CD4-positive, alpha-beta T cell treated with Interferon alpha-2 for 1 hour (primary cell): ENCODE measurements at places on chromosomes 3 and 15.

GRCh38 chr3:160435747-160436146 is 13.8 kb downstream of the TRIM59 start:
- no peak for DNase-seq

- DNase-seq, result no peak
Measured at GRCh38 chr15:57740048-57740447, 33.5 kb downstream of the POLR2M start.

DNA sequence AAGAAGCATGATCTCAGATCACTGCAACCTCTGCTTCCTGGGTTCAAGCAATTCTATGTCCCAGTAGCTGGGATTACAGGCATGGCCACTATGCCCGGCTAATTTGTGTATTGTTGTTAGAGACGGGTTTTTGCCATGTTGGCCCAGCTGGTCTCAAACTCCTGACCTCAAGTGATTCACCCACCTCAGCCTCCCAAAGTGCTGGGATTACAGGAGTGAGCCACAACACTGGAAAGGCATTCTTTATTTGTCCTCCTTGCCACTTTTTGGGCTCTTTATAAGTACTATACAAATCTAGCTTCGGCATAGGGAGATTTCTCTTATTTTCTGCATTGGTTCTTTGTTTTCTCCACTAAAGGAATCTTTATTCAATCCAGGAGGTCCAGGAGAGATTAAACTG is 18.6 kb downstream of the CMTM8 start:
- DNase-seq, result no peak

DNA sequence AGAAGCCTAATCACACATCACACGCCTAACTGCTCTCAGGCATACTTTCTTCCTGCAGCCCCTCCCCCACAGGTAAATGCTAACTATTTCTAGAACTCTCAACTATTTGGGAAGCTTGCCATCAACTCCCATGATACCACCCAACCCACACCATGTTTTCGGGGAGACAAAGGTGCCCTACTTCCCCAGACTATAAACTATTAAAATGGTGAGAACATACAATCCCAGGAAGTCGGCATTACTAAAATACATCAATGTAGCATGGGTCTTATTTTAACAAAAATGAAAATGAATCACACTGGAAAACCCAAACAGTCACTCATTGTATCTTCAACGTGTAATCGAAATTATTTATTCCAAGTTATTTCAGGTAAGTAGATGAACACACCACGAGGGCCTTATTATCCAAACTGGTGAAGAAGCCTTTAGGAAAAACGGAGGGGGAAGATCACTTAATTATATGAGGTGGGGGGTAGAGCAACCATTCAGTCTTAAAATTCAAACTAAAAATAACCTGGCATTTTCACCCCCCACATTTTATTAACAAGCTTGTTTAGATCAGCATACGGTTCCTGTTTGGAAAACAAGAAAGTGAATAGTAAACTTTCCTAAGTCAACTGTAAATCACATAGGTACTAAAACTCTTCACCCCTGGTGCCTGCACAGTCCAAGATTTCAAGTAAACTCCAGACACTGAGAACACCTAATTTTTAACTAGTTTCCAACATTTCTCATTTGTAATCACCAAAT is 1.9 kb downstream of the TBL1XR1 start:
- peak; percentile 37 for DNase-seq

DNA sequence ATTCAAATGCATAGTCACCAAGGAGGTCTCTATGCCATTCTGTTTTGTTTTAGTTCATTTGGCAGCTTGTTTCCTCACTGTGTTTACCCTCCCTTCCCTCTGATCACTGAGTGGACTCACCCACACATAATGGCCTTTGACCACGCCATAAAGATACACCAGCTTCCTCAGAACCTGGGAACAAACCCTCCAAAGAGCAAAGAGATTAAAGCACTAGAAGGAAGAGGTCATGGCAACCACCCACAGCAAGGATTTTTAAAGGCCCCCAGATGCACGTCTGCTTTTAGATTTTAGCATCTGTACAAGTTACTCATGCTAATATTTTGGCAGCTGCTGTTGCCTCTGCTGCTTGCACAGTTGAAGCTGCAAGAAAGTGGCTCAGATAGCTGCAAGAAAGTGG is 47.9 kb upstream of the CADPS start:
- DNase-seq, result no peak
